ENCODE measurements at places on chromosomes 7 and 10. TPM values are rescaled to one million over a fixed set of nuclear protein-coding genes. Genes with fewer than 3 reads are reported as not detected.

DNA sequence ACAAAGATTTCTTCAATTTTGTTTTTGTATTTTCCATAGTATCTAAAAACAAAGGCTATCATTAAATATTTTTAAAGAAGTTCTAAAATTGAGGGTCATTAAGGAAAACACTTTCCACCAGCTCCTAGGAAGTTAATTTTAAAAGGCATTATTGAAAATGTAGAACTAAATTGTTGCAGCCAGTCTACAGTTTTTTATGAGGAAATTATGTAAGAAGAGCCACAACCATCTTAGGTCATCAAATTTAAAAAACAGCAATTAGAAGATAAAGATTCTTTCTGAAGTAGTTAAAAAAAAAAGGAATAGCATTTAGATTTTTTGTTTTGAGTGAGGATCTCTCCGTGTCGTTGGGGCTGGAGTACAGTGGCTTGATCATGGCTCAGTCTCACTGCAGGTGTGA, 161.7 kb downstream of the NRBF2 start:
- no peak overlapping the region for H3K27ac ChIP-seq
- H3K36me3 ChIP-seq = no peaks in the 10 kb centered on the region

- H3K4me1 ChIP-seq = no peaks in the 10 kb centered on the region
- H3K4me3 ChIP-seq = no peak overlapping the region
- H3K27me3 ChIP-seq = no peaks in the 10 kb centered on the region
- H3K27ac ChIP-seq = no peak overlapping the region
- peaks cover 66% of the 10 kb centered on the region for H3K36me3 ChIP-seq
Measured at GRCh38 chr10:129764011-129764900, 199.8 kb downstream of the EBF3 start.

DNA sequence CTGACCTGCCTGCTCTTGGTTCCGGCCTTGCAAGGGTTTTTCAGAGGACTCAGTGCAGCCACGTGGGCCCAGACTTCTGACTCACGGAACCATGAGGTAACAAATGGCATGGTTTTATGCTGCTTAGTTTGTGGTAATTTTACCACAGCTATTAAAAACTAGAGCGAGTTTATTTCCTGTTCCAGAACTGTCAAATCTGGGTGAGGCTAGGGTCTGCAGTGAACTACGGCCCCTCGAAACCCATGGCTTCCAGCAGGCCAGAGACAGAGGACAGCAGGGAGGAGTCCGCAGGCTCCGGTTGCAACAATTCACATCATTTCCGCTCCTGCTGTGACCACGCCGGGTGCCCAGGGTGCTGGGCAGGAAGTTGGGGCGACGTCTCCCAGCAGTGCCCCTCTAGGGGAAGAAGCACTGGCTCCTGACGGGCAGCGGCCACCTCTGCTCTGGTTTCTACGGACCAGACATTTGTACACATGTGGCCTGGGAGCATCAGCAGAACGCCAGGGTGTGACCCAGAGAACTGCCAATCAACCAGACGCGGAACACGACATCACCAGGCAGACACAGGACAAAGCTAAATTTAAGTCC, 74.8 kb downstream of the ADARB2 start:
- no peak overlapping the region for H3K27ac ChIP-seq
- DNase-seq = no peak
- H3K27me3 ChIP-seq = peaks cover 9% of the 10 kb centered on the region
- H3K36me3 ChIP-seq = no peaks in the 10 kb centered on the region

DNA sequence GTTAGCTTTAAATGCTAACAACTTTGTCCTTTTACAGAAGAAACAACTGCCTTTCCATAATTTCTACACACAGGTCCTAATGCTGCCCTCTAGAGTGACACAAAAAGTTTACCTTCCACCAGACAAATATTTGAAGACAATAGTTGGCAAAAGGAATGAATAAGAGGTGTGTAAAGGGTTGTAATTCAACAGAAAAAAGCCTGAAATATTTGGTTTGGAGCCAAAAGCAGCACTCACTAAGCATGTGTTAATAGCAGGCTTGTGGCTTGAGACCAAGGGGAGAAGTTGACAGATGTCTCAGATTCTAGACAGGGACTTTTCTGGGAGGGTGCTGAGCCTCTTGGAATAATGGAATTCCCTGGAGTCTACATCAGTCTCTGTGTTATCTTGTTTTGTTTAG, 156.2 kb upstream of the GALNT17 start:
- H3K4me1 ChIP-seq = no peaks in the 10 kb centered on the region
- H3K4me3 ChIP-seq = no peak overlapping the region
- no peak for DNase-seq
- no peaks in the 10 kb centered on the region for H3K36me3 ChIP-seq
- H3K27me3 ChIP-seq = no peaks in the 10 kb centered on the region

- H3K27ac ChIP-seq = no peak overlapping the region
- H3K36me3 ChIP-seq = no peaks in the 10 kb centered on the region
- H3K4me3 ChIP-seq = no peak overlapping the region
- H3K27me3 ChIP-seq = no peaks in the 10 kb centered on the region
Measured at GRCh38 chr10:110411047-110411410, 86.7 kb upstream of the DUSP5 start.

GRCh38 chr10:1674501-1674900, 62.8 kb downstream of the ADARB2 start:
- no peak for DNase-seq
- no peaks in the 10 kb centered on the region for H3K4me1 ChIP-seq
- H3K36me3 ChIP-seq = no peaks in the 10 kb centered on the region
- H3K27ac ChIP-seq = no peak overlapping the region

- peaks cover 20% of the 10 kb centered on the region for H3K36me3 ChIP-seq
- H3K4me1 ChIP-seq = no peaks in the 10 kb centered on the region
- H3K4me3 ChIP-seq = no peak overlapping the region
- no peaks in the 10 kb centered on the region for H3K27me3 ChIP-seq
- H3K27ac ChIP-seq = no peak overlapping the region
Measured at GRCh38 chr10:60799971-60800650, 21.8 kb downstream of the CDK1 start.

DNA sequence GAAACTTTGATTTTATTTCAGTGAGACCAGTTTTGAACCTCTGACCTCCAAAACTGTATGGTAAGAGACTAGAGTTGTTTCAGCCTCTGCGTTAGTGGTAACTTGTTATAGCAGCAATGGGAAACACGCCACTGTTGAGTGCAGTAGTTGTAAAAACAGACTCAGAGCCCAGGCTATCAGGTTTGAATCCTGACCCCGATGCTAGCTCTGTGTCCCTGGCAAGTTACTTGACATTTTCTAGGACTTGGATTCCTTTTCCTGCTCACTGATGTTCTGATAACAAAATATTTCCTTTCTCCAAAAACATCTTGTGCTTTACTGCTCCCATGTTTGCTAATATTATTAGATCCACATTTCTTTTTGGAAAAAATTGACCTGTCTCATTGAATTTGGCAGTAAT, 131.0 kb downstream of the PLXDC2 start:
- no peak for DNase-seq
- no peak overlapping the region for H3K27ac ChIP-seq
- H3K4me1 ChIP-seq = no peaks in the 10 kb centered on the region
- no peaks in the 10 kb centered on the region for H3K36me3 ChIP-seq
- H3K27me3 ChIP-seq = no peaks in the 10 kb centered on the region

- no peak for DNase-seq
- H3K27me3 ChIP-seq = no peaks in the 10 kb centered on the region
- no peaks in the 10 kb centered on the region for H3K36me3 ChIP-seq
- no peak overlapping the region for H3K27ac ChIP-seq
- H3K4me1 ChIP-seq = no peaks in the 10 kb centered on the region
Measured at GRCh38 chr7:80707318-80707717, 68.9 kb downstream of the CD36 start.

DNA sequence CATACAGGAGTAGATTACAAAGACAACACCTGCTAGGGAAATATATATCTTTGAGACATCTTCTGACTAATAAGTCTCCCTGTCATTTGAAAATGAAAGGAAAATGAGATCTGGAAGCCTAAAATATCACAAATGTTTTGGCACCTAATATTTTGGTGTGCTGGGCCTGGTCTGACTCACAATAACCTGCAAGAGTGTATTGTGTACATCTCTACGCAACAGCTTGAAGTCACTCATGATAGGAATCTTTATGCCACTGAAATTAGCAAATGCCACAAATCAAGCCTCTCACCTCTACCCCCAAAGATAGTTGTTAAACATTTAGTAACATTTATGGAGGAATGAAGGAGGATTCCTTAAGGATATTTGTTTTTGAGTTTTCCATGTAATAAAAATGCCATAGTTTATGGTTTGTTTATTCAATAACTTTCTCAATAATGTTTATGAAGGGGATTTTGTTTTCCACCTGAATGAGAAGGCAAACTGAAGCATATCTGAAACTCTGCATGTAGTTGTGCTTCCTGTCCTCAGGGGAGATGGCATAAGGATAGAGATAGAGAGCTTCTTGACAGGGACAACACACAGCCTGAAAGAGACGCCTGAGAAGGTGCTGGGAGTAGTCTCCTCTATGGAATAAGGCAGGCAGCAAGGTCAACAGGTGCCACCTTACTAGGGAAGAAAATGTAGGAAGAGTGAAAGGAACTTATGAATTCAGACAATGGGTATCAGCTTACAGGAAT, 197.4 kb downstream of the AHR start:
- no peaks in the 10 kb centered on the region for H3K27me3 ChIP-seq
- no peak overlapping the region for H3K27ac ChIP-seq
- DNase-seq = no peak
- peaks cover 11% of the 10 kb centered on the region for H3K4me1 ChIP-seq
- H3K36me3 ChIP-seq = no peaks in the 10 kb centered on the region
- no peak overlapping the region for H3K4me3 ChIP-seq

DNA sequence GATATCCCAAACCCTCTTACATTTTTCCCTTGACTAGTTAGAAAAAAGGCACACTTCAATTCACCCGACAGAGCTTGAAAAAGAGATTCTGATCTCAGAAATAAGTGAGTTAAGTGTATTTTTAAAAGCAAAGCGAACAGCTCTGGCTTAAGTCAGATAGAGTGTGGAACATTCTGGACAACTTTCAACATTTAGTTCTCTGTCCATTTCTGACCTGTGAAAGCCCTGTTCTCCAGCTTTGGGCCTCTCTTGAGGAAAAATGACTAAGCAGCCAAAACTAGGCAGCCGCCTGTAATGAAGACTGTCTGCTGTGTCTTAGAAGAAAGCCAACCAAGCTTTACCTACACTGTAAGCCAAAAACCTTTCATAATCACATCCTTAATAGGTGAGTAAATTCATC, 50.5 kb downstream of the CDK6 start:
- peaks cover 65% of the 10 kb centered on the region for H3K4me1 ChIP-seq
- DNase-seq = no peak
- H3K36me3 ChIP-seq = peaks cover 33% of the 10 kb centered on the region
- H3K4me3 ChIP-seq = no peak overlapping the region
- no peak overlapping the region for H3K27ac ChIP-seq

DNA sequence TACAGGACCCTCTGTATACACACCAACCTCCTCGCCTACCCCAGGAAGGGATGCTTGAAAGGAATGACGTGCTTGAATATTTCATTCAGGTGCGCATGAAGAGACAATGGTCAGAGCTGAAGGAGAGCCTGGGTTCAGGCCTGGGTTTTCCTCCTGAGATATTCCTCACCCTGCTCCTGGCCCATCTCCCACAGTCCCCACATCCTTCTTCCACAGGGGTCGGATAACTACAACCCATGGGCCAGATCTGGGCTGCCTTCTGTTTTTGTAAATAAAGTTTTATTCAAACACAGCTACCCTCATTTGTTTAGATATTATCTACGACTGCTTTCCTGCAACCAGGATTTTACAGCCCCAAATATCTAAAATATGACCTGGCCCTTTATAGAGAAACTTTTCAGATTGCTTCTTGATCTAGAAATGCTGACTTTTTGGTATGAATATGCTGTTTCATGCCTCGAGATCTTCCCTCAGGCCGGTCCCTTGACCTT, 1.8 kb upstream of the RADIL start:
- H3K36me3 ChIP-seq = no peaks in the 10 kb centered on the region
- no peak overlapping the region for H3K27ac ChIP-seq
- H3K4me1 ChIP-seq = peaks cover 10% of the 10 kb centered on the region
- DNase-seq = no peak
- H3K4me3 ChIP-seq = no peak overlapping the region

DNA sequence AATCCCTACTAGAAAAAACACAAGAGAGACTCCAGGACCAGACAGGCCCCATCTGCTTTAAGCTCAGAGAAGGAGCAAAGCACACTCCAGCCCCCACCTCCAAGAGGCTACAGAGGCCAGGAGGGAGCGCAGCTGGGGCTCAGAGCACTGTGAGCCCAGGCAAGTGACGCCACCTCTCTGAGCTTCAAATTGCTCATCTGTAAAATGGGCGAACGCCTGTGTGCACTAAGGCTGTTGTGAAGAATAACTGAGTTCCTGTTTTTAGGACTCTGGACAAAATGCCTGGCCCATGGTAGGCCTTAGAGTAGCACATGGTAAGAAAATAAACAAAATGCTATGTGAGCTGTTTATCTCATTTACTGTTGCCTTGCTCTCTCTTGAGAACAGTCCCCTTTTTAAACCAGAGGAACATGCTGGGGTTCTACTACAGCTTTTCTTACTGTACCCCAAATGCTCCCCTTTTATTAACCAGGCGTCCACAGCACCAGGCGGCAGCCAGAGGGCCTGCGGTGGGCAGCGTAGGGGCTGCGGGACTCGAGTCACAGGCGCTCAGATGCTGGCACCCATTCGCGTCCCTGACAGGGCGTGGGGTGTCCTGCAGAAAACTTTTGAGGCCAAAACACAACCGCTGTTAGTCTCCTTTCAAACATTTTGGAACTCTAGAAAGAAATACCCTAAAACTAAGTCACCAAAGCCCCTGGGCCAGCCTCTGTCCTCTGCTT, 103.8 kb downstream of the TAX1BP1 start:
- H3K36me3 ChIP-seq = peaks cover under 1% of the 10 kb centered on the region
- H3K27me3 ChIP-seq = no peaks in the 10 kb centered on the region
- H3K4me3 ChIP-seq = no peak overlapping the region
- no peak for DNase-seq

DNA sequence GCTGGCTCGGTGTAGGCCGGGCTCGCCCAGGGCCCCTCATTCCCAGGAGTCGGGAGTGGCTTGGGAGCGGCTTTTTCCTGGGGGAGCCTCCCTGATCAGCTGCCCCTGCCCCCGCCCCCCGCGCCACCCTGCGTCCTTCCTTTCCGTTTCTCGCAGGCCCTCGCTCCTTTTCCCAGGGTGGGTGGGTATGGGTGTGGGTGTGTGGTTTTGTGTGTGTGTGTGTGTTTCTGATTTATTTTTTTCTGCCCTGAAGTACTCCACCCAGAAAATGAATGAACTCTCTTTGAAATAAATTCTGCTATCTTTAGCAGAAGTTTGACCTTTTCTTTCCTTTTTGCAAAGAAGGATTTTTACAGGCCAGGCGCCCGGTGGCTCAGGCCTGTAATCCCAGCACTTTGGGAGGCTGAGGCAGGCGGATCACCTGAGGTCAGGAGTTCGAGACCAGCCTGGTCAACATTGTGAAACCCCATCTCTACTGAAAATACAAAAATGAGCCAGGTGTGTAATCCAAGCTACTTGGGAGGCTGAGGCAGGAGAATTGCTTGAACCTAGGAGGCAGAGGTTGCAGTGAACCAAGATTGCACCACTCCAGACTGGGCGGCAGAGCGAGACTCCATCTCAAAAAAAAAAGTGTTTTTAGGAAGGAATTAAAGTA, 30.0 kb upstream of the AP5Z1 start:
- DNase-seq = no peak
- H3K27ac ChIP-seq = peak overlapping the region; percentile 91
- H3K27me3 ChIP-seq = no peaks in the 10 kb centered on the region
- H3K4me3 ChIP-seq = peak overlapping the region; percentile 81
- peaks cover 52% of the 10 kb centered on the region for H3K4me1 ChIP-seq

GRCh38 chr10:132306864-132307751, 642 bp downstream of the STK32C start:
- H3K4me3 ChIP-seq = peak overlapping the region; percentile 85
- DNase-seq = peak; percentile 36
- H3K27me3 ChIP-seq = peaks cover 3% of the 10 kb centered on the region
- no peak overlapping the region for H3K27ac ChIP-seq
- no peaks in the 10 kb centered on the region for H3K36me3 ChIP-seq

FGFR2 gene
- total RNA-seq = 0.05 TPM

MARVELD1 gene
- total RNA-seq = 4.0 TPM

RAB19 gene
- 13.3 TPM for total RNA-seq

TMEM273 gene
- 106 TPM for total RNA-seq

Data from activated CD4-positive, alpha-beta memory T cell treated with anti-CD3 and anti-CD28 coated beads for 36 hours (primary cell).